Diencephalon (tissue), 1 donor: ENCODE measurements at places on chromosomes 2 and 18. TPM values are rescaled to one million over a fixed set of nuclear protein-coding genes. Genes with fewer than 3 reads are reported as not detected.

TXNDC9 gene
- 56.1 TPM for total RNA-seq

KCNG2 gene
- 0.69 TPM for total RNA-seq

ACADL gene
- 4.8 TPM for total RNA-seq

CROCC2 gene
- total RNA-seq, result 1.4 TPM

PSMG2 gene
- 54.0 TPM for total RNA-seq

ALPI gene
- not detected for total RNA-seq

CFLAR gene
- 36.7 TPM for total RNA-seq

FAM210A gene
- 36.4 TPM for total RNA-seq

HOXD9 gene
- total RNA-seq, result not detected

ROCK1 gene
- 36.2 TPM for total RNA-seq

SF3B1 gene
- total RNA-seq, result 227 TPM

IL1RN gene
- total RNA-seq, result not detected

PIKFYVE gene
- 53.1 TPM for total RNA-seq

HOXD3 gene
- total RNA-seq, result not detected

RAB6D gene
- 3.0 TPM for total RNA-seq

PPM1B gene
- total RNA-seq, result 69.7 TPM

GKN2 gene
- total RNA-seq, result not detected

REEP1 gene
- total RNA-seq, result 200 TPM
